Astrocyte of the hippocampus (primary cell): ENCODE measurements at places on chromosomes 6 and 20.

- DNase-seq = no peak
Measured at GRCh38 chr6:134840086-134840867, 109.6 kb downstream of the ALDH8A1 start.

DNA sequence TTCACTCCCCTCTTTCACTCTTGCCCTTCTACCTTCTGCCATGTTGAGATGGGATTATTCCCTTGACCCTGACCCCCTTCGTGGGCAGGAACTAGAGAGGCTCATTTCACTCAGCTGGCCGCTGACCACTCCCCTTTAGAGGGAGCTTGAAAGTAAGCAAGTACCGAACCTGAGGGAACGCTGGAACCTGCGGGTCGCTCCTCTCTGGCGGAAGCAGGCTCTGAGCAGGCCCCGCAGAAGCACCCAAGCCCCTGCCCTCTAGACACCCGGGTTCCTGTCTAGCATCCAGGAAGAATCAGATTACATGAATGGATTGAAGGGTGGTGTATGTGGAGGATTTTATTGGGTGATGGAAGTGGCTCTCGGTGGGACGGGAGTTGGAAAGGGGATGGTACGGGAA is 11.9 kb upstream of the MYCT1 start:
- DNase-seq = no peak

GRCh38 chr6:21767891-21768648 is 174.5 kb downstream of the SOX4 start:
- peak; percentile 42 for DNase-seq

DNA sequence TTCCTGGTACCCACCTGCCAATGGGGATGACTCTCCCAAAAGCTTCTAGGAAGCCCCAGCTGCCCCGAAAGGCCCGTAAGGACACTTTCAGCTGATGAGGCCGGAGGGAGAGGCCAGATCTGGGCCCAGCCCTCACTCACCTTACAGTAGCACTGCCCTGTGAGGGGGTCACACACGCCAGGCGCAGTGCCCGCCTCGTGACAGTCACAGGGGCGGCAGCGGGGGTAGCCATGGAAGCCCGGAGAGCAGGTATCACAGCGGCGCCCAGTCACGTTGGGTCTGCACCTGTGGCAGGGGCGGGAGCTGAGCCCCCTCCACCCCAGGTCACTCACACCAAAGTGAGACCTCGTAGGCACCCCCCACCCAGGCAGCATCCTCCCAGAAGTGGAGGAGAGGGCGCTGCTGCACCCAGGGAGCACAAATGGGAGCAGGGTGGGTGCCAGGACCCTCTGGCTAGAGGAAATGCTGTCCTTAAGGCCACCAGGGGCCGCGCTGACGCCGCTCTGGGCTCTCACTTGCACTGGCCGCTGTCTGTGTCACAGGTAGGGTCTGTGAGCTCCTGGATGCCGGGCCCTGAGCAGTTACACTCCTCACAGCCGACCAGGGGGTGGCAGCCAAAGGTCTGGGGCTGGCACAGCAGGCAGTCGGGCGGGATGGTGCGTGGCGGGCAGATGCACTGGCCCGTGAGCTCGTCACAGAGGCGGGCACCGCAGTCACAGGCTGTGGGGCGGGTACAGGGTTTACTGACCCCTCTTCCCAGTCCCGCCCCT is 25.1 kb downstream of the ADRM1 start:
- DNase-seq = no peak

DNA sequence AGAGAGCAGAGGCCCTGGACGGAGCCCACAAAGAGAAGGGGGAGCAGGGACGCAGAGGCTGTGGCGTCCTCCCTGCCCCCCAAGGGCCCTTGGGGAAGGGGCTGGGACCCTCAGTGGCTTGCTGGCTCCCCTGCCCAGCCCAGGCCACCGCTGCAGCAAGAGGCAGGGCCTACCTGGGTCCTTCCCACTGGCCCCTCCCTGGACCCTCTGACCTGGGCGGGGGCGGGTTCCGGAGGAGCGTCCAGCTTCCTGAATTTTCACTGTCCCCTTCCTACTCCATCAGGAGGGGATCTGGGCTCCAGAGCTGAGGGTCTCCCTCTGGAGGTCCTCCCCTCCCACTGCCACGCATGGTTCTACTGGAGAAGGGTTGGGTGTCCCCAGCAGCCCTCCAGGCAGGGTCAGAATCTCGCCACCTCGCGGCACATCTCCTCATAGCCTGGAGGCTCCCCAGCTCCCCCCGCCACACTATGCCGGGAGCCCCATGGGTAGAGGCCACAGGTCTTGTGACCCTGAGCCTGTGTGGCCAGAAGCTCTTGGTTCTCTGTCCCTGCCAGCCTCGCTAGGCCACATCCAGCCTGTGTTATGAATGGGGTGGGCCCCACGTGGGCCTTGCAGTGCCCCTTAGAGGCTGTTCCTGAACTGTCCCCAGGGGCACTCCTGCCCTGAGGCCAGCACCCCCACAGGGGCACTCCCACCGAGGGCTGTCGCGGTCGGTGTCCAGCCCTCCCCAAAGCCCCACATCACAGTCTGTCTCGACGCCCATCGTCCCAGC is 1.0 kb upstream of the SOX18 start:
- no peak for DNase-seq

DNA sequence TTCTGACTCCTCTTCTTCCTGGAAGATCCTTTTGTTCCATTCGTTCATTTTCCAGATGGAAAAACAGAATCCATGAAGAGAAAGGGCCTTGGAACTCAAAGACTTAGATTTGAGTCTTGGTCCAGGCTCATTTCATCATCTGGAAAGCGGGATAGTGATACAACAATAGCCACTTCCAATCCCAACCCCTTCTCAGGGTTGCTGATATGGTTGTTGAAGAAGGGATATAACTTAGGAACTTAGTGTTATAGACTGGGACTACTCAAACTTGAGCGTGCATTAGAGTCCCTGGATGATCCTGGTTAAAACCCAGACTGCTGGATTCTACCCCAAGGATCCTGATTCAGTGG is 1.3 kb downstream of the GDAP1L1 start:
- no peak for DNase-seq

DNA sequence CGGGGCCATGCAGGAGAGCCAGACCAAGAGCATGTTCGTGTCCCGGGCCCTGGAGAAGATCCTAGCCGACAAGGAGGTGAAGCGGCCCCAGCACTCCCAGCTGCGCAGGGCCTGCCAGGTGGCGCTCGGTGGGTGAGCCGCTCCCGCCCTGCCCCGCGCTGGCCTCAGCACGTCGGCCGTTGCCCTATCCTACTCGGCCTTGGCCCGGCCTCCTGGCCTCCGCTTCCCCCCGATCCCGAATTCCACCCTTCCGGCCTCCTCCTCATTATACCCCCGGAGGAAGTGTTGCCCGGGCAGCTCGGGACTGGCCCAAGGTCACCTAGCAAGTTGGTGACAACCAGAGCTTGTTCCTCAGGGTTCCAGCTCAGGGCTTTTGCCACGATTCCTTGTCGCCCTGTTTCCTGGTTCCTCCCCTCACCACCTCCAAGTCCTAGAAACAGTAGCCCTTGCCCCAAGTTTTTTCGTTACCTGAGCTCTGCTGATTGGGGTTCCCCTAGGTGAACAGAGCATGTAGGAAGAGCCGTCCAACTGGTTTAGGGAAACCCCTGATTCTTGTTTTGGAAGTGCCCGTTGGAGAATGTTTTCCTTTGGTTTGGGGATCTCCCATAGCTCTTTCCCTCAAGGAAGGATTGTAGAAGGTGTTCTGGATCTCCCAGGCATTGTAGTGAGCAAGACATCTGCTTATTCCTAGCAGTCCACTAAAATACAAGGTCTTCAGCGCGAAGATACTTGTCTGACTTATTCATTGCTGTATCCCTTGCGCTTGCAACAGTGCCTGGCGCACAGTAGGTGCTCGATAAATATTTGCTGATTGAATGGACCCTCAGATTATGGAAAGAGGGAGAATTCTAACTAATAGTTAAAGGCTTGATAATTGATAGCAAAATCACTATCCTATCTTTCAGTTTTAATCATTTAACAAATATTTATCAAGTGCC is 641 bp downstream of the ARFGEF2 start:
- DNase-seq = no peak

DNA sequence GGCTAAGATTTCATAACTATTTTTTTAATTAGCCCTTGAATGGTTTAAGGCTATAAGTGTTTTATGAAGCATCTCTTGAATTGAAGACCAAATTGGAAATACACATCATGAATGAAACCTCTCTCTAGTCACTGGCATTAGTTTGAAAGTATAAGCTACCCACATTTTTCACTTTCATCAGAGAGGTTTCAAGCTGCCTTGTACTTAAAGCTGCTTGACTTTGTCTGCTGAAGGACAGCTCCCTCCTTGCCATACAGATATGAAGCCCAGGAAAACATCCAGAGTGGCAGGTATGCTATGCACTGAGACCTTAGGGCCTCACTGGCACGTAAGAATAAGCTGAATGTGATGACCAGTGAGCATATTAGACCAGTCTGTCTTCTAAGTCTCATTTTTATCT is 62.7 kb downstream of the ELOVL2 start:
- no peak for DNase-seq

DNA sequence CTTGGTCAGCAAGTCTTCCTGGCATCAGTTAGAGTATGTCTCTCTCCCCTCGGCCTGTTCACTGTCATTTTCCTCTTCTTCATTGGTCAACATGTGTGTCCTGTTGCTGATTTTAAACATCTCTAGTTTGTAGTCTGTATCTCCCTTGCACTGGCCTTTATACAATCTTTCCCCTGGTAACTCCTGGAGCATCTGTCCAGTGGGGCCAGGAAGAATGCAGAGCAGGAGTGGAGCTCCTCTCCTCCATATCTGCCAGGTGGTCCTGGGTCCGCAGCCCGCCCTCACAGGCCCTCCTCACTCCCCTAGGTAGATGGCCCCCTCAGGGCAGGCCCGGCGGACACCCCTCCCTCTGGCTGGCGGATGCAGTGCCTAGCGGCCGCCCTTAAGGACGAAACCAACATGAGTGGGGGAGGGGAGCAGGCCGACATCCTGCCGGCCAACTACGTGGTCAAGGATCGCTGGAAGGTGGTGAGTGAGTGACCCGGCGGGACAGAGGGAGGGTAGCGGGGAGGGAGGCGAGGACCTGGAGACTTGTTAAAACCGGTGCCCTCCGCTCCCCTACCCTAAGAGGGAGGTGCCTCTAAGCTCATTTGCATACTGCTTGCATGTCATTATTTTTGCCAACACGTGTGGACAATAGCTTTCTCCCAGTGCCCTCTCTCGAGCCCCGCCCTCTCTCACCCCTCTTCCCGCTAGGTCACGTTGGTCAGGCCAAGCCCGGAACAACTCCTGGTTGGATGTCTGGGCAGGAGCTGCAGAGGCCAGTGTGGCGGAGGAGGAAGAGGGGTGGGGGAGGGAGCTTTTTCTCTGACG is 3.2 kb downstream of the TTBK1 start:
- no peak for DNase-seq

- DNase-seq = peak; percentile 8
Measured at GRCh38 chr6:51866867-51867266, 220.5 kb downstream of the PKHD1 start.

DNA sequence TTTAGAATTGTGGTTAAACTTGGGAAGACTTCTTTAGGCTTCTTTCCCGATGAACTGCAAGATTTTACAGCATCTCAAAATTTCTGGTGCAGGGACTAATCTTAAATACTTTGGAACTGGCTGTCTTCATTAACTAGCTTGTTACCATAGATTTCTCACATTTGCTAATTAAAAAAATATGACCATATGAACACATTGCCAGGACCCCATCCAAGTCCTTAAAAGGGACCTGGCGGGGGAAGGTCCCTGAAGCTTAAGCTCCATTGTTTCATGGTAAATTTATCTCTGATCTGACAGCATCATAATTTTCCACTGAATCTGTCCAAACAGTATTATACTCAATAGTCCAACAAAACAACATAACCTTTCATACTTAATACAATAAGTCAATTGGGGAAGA is 517.8 kb upstream of the FLRT3 start:
- no peak for DNase-seq

DNA sequence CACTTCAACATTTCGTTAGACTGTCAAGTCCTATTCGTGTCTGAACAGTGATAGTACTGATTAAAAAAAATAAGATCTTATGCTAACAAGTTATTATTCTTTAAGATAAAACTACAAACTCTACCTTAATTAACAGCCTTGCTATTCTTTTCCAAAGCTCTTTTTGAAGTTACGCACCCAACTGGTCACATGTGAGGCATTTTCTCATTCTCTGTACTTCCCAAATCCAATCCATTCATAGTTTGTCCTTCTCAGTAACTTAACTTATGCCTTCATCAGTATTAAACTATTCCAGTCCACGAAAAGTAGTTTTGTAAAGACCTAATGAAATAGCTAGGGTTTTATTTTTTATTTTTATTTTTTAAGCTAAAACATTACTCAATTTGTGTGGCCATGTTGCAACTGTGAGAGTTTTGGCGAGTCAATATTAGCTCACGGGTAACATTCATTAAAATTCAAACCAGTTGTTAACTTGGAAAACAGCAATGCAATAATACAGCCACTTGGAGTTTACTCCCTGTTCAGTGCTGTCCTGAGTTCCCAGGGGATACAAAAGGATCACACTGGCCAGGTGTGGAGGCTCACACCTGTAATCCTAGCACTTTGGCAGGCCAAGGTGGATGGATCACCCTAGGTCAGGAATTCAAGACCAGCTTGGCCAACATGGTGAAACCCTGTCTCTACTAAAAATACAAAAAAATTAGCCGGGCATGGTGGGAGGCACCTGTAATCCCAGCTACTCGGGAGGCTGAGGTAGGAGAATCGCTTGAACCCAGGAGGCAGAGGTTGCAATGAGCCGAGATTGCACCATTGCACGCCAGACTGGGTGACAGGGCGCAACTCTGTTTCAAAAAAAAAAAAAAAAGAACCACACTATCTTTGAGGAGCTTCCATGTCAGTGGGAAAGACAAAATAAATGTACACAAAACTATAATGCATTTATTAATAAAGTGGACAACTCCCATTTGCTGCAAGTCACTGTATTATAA is 27.9 kb upstream of the EEF1A1 start:
- DNase-seq = no peak

DNA sequence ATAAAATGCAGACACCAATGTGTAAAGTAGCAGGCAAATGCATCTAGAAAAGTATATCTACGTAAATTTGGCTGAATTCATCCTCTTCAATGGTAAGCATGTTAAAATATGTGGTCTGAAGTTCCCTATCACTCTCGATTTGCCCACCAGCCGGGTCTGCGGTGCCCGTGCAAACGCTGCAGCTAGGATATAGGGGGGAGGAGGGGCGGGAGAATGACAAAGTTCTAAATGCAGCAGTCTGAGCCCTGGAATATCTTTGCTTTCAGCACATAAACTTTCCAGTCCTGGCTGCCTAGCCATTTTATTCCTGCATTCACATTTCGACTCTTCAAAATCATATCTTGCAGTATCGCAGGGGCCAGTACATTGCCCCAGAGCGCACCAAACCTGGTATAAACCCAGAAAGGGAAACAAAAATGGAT is 708 bp downstream of the NRN1 start:
- no peak for DNase-seq

- no peak for DNase-seq
Measured at GRCh38 chr6:4350567-4351519, 215.5 kb upstream of the ECI2 start.

GRCh38 chr6:72530152-72530551 is 91.7 kb upstream of the KCNQ5 start:
- DNase-seq = peak; percentile 17
